ENCODE measurements at places on chromosomes 2 and 18.

DNA sequence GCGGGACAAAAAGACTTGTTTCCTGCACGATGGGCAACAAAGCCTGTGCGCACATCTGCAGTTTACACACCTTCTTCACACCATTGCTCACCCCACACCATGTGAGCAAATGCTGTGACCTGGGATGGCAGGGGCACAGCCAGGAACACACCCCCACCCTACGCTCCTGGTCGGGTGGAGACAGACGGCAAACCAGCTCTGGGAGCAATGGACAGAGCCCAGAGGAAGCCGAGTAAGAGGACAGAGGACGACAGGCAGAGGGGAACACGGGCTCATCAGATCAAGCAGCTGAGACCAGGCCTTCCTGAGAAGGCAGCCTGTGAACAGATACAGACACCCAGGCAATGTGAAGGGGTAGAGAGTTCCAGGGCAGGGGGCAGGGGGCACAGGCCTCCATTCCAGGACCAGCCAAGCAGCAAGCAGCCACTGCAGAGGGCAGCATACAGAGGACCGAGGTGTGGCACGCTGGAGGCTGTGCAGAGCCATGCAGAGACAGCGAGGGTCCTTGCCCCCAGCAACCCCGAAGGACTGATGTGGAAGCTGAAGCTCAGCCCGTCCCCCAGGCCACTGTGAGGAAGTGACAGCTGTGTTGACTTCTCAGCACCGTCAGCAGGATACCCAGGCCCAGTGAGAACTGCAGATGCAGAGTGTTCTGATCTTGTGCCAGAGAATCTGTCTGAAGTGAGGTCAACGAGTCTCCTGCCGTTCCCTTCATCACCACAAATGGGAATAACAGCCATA is 46.2 kb downstream of the PARD6G start:
- DNase-seq, result no peak

DNA sequence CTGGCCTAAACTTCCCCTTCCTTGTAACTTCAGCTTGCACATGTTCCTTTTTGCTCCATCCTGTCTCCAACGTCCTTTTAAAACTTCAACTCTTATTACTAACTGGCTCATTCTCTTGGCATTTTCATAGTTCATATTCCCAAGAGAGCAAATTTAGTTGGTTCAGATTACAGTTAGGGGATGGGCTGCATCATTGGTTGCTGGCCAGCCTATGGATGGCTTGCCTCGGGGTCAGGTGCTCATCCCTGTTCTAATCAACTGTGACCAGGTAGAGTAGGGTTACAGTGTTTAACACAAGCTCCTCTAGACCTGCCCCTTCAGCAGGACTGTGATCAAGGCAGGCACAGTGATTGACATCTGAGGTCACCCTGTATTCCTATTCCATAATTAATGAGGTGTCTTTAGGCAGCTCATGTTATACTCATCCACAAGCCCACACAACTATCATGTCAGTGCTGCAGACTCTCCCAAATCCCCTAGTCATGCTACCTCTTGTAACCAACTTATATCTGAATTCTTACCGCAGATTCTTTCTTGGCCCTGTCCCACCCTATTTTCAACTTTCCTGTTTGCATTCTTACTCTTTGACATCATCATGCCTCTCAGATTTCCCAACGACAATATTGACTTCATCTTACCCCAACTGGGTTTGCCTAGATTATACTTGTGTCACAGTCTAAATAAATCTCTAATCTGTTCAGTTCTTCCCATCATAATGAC is 293.3 kb downstream of the MTX2 start:
- no peak for DNase-seq

GRCh38 chr2:117378653-117379052 is 435.8 kb upstream of the DDX18 start:
- no peak for DNase-seq

- no peak for DNase-seq
Measured at GRCh38 chr2:232888839-232889529, 18.9 kb downstream of the SNORC start.

DNA sequence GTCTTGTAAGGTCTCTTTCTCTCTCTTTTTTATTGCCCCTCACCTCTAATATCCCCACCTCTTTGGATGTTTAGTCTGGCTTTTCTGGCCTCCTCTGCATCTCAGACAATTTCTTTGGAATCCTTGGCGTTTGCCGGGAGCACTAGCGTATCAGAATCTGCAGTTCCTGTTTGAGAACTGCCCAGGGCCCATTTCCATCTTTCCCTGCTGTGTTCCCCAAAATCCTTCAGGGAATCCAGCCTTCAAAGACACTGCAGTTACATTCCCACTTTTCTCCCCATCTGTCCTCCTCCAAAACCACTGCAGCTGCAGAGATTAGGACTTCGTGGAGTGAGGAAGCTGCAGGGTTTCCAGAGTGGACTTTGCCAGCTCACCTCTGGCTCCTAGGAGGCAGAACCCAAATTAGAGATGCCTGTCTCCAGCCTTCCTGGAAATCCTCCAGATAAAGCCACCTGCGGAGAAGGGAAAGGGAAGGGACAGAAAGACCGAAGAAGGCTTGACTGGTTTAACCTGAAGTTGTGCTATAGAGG is 2.7 kb downstream of the VSNL1 start:
- DNase-seq, result no peak
